ENCODE measurements at places on chromosomes 1 and 21. TPM values are rescaled to one million over a fixed set of nuclear protein-coding genes. Genes with fewer than 3 reads are reported as not detected.

Gene PTGS2
- total RNA-seq = 7.6 TPM

Gene SH2D2A
- total RNA-seq = not detected

Gene KCNN3
- total RNA-seq = 1.6 TPM

Gene SMIM12
- 25.0 TPM for total RNA-seq

Gene DISC1
- 12.4 TPM for total RNA-seq

Gene TTLL10
- 0.33 TPM for total RNA-seq

- DNase-seq = peak; percentile 72
Observed at GRCh38 chr1:94713472-94714141, 106.5 kb upstream of the SLC44A3 start.

- DNase-seq = no peak
Observed at GRCh38 chr1:210448297-210448892, 119.7 kb downstream of the HHAT start.

- DNase-seq = no peak
Observed at GRCh38 chr1:219273088-219273686, 99.5 kb downstream of the LYPLAL1 start.

DNA sequence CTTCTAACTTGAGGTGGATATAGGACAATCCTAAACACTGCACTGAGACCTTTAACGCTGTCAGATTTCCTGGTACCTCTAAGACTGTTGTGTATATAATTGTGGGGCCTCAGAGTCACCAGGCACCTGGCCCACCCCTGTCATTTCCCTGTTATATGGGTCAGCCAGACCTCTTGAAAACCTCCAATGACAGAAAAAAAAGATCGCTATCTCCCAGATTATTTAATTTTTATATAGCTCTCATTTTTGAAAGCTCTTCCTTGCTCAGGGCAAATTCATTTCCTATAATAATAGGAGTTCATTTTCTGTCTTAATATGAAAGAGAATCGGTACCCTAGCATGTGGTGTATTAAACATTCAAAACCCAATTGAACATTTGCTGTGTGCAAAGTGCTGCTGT, 56.7 kb downstream of the ZP4 start:
- no peak for DNase-seq

DNA sequence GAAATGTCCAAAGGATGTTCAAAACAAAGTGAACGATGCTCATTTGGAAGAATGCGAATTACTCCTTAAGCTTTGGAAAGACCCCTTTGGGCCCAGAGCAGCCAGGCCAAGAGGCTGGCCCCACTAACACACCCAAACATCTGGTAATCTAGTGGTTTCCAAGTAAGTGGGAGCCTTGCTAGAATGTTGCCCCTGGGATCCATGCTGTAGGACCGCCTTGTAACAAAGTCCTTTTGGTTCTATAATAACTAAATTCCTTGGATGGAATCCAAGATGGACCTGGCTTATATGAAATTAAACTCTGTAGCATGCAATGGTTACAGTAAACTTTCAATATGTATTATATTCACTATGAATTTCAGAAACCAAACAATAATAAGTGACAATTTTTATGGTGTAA, 25.3 kb downstream of the GPR3 start:
- no peak for DNase-seq

GRCh38 chr1:110233861-110234260, 23.7 kb downstream of the KCNC4 start:
- DNase-seq = no peak

- DNase-seq = no peak
Observed at GRCh38 chr1:174169342-174169741, 10.0 kb downstream of the RABGAP1L start.

DNA sequence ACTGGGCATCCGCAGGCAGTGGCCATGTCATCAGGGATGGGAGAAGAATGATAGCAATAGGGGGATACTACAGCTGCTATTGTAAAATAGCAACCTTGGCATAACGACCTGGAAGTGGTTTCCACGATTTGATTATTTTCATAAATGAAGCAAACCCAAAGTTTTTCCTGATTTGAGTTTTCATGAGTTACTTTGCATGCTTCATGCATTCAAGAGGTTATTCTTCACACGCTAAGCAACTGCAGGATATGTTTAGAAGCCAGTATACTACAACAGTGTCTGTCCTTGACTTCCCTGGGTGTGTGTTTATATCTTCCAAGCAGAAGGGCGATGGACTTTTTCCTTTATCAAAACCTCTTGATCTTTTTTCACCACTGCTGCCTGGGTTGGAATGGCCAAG, 281.1 kb upstream of the DUSP10 start:
- no peak for DNase-seq

- no peak for DNase-seq
Observed at GRCh38 chr1:11153184-11153583, 36.0 kb upstream of the ANGPTL7 start.

GRCh38 chr1:22754824-22755223, 44.2 kb downstream of the EPHB2 start:
- DNase-seq = no peak

DNA sequence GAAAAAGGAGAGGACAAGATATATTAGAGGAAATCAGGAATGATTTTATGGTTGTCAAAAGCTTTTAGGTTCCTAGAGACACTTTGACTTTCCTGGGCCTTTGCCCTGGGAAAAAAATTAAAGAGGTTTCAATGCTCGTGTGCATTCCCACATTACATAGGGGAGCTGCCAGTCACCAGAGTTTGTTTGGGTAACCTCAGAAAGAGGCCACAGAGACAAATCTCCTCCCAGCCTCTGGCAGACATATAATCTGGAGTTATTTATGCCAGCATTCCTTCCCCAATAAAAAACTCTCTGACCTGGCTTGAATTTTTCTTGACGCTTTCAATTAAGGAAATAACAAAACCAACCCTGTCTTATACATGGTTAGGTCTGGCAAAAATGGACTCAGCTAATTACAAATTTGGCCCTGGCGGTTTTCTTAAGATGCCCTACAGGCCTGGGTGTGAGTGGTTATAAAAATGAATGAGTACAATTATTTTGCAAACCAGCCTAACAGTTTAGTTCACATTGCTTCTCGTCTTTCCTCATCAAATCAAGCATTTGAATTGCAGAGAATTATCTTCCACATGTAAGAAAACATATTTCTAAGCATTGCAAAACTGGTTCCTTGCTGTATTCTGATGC, 63.7 kb downstream of the WLS start:
- DNase-seq = peak; percentile 43

DNA sequence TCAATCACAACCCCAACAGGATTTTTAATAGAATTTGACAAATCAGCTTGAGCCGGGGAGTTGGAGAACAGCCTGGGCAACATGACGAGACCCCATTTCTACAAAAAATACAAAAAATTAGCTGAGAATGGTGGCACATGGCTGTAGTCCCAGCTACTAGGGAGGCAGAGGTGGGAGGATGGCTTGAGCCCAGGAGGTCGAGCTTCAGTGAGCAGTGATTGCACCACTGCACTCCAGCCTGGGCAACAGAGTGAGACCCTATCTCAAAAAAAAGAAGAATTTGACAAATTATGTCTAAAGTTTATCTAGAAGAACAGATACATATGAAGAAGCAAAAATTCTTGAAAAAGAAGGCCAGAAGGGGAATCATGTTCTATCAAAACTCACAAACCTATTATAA, 43.2 kb downstream of the FRRS1 start:
- no peak for DNase-seq

- peak; percentile 68 for DNase-seq
Observed at GRCh38 chr1:151024540-151025146, 11.7 kb upstream of the BNIPL start.

DNA sequence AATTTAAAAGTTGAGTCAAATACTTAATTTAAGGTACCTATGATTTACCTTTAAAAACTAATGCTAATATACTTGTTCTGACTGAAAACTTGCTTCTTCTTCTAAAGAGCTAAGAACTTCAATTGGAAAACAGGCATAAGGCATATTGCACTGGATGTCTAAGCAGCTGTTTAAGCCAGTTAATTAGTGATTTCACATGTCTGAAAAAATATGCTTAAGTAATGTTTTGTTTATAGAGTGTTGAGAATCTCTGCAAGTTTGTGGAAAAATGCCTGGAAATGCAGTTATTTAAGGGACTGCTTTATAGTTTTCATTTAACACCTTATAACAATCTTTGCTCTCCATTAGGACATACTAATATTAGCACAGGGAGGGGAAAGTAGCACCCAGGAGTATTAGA, 28.2 kb downstream of the UBE2U start:
- no peak for DNase-seq

- no peak for DNase-seq
Observed at GRCh38 chr1:235748747-235749146, 99.2 kb upstream of the GNG4 start.

- no peak for DNase-seq
Observed at GRCh38 chr1:205057808-205058575, 15.0 kb downstream of the CNTN2 start.

DNA sequence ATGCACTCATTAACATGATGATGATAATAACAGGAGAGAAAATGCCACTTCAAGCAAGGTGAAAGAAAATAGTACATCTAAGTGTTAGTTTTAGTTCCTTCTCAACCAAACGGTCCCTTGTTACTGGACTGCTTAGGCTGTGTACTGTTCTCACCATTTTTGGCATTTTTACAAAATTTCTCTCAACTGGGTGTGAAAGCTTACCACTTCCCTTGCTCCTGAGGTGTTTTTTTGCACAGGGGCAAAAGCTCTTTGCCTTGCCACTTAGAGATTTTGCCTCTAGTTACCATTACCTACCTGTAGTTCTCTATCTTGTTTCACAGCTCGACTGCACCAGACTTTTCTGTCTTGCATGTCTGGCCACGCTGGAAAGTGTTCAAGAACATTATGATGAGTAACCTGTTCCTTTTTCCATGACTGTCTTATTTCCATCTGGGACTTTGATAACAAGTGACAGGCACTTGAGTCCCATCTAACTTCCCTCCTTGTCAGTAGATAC, 10.7 kb downstream of the NEK7 start:
- DNase-seq = no peak

DNA sequence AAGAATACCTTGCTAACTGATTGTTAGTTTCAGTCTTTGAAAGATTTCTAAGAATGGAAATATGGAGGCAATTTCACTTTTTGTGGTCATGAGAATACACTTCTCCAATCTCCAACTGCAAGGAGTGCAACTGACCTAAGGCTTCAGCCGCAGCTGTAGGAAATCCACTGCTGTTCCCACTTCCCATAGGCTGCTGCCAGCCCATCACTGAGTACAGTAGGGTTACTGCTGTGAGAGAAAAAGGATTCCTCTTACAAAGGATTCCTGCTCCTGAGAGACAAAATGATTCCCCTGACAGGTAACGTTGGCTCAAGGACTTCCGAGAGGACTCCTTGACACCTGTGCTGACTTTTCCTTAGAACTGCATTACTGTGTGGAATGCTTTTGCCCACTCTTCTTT, 87.4 kb downstream of the ADGRL4 start:
- no peak for DNase-seq
